ENCODE measurements at places on chromosomes 2 and 18. TPM values are rescaled to one million over a fixed set of nuclear protein-coding genes. Genes with fewer than 3 reads are reported as not detected.

The LRRTM1 gene
- total RNA-seq, result not detected

GRCh38 chr2:231068525-231069222 lies 12.0 kb downstream of the PSMD1 start:
- H3K27ac ChIP-seq, result no peak overlapping the region
- no peak overlapping the region for H3K4me3 ChIP-seq
- H3K36me3 ChIP-seq, result peaks cover 92% of the 10 kb centered on the region

DNA sequence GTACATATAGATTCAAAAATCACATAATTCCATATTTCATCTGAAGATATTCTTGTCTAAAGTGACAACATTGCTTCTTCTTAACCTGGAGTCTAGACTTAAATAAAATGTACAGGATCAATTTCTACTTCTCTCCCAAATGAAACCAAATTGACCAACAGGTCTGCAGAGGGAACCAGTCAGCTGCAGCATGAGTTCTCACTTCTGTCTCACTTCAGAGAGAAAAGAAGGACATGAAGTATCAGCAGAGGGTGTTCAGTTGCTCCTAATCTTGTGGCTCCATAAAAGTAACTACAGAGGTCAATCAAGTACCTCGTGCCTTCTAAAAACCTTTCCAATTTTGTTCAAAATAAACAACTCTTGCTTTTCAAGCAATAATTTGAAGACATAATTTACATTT lies 47.2 kb upstream of the MAP2 start:
- H3K27ac ChIP-seq, result no peak overlapping the region
- no peaks in the 10 kb centered on the region for H3K4me1 ChIP-seq
- H3K27me3 ChIP-seq, result no peaks in the 10 kb centered on the region
- no peak overlapping the region for H3K4me3 ChIP-seq

DNA sequence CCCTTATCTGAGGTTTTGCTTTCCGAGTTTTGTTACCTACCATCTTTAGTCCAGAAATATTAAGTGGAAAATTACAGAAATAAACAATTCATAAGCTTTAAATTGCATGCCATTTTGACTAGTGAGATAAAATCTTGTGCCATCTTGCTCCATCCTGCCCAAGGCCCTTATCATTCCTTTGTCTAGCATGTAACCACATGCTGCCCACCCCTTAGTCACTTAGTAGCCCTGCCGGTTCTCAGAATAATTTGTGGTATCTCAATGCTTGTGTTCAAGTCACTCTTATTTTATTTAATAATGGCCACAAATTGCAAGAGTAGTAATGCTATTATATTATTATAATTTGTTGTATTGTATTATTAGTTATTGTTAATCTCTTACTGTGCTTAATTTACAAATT lies 36.8 kb upstream of the VPS54 start:
- no peak overlapping the region for H3K27ac ChIP-seq
- DNase-seq, result no peak
- no peaks in the 10 kb centered on the region for H3K36me3 ChIP-seq
- H3K4me3 ChIP-seq, result no peak overlapping the region

DNA sequence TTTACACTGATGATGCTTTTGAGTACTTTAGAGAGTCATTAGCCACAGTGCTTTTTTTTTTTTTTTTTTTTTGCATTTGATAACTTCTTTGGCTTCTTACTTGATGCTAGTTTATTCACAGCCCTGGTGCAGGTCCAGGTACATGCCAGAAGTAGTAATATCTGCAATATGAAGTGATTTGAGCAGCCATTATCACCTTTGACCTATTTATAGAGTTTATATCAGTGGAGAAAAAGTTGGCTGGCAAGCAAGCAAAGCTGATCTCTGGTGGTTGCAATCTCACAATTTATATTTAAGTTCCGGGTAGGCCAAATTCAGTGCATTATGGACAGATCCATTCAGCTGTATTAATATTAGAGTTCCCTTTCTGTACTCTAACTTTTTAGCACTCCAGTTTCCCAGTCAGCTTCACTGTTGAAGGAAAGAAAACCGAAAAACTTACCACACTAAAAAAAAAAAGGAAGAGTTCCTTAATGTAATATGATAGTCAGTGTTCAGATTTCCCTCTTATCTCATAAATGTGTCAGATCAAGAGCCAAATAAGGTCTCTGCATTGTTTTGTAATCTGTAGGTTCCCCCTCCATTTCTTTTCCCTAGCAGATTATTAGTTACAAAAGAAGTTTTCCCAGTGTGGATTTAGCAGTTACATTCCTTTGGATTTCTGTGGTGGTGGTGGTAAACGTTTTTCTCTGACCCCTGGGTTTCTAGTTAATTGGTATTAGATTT lies 78.6 kb downstream of the HAUS1 start:
- no peak overlapping the region for H3K27ac ChIP-seq
- DNase-seq, result no peak
- no peak overlapping the region for H3K4me3 ChIP-seq
- H3K36me3 ChIP-seq, result no peaks in the 10 kb centered on the region
- H3K4me1 ChIP-seq, result peaks cover 20% of the 10 kb centered on the region
- no peaks in the 10 kb centered on the region for H3K27me3 ChIP-seq

GRCh38 chr2:217826520-217826919 lies 176.3 kb downstream of the TNS1 start:
- H3K4me1 ChIP-seq, result peaks cover 52% of the 10 kb centered on the region
- H3K4me3 ChIP-seq, result no peak overlapping the region
- peak; percentile 82 for DNase-seq
- H3K36me3 ChIP-seq, result peaks cover 70% of the 10 kb centered on the region
- H3K27ac ChIP-seq, result peak overlapping the region; percentile 49
- H3K27me3 ChIP-seq, result no peaks in the 10 kb centered on the region

- peaks cover 6% of the 10 kb centered on the region for H3K4me1 ChIP-seq
- no peak for DNase-seq
- no peaks in the 10 kb centered on the region for H3K27me3 ChIP-seq
- H3K36me3 ChIP-seq, result no peaks in the 10 kb centered on the region
- H3K27ac ChIP-seq, result no peak overlapping the region
Measured at GRCh38 chr2:40169856-40170255, 282.0 kb downstream of the SLC8A1 start.

DNA sequence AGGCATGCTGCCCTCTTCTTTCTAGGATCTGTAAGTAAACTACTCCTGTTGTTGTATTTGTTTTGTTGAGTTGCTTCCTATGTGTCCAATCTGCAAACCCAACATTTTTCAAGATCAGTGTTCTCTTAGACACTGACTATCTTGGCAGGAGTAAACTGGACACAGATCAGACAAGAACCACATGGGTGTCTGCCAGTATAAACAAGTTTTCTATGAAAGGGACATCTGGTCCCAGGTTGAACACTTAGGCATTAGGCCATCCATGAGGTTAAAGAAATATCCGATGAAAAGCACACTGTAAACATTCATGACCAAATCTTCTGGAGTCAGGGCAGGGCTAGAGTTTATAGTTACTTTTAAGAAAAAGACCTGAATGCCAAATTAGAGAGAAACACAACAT lies 441.8 kb downstream of the NYAP2 start:
- no peaks in the 10 kb centered on the region for H3K4me1 ChIP-seq
- DNase-seq, result no peak
- H3K27ac ChIP-seq, result no peak overlapping the region
- no peak overlapping the region for H3K4me3 ChIP-seq
- H3K36me3 ChIP-seq, result no peaks in the 10 kb centered on the region
- no peaks in the 10 kb centered on the region for H3K27me3 ChIP-seq

DNA sequence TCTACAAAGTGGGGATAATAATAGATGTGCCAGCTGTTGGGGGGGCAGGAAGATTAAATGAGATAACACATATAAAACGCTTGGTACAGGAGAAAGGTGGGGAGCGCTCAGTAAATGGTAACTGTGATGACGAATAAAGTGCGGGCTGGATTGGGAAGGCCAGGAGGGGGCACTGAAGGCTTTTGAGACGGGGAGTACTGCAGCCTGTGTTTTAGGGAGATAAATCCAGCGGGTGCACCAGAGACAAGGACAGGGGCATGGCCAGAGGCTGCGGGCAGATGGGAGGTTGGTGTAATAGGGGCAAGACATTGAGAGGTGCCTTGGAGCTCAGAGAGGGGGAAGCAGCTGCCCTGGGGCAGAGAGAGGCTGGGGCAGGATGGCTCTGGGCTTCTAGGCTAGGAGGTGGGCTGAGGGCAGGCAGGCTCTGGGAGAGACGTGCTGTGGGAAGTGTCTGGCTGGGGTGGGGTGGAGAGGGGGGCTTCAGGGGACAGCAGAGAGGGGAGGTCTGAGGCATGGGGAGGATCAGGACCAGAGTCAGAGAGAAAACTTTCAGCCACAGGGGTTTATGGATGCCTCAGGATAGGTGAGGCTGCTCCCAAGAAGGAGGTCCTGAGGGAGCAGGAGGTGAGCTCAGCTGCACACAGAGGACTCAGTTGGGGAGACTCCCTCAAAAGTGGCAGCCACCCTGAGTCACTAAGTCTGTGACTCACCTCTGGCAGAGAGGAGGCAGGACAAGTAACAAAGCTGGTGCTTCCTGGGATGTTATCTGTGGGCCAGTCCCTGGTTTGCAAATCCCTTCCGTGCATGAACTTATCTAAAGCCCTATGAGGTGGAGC lies 18.8 kb downstream of the TEX44 start:
- H3K4me1 ChIP-seq, result peaks cover 33% of the 10 kb centered on the region
- no peaks in the 10 kb centered on the region for H3K36me3 ChIP-seq
- no peak overlapping the region for H3K4me3 ChIP-seq
- H3K27me3 ChIP-seq, result no peaks in the 10 kb centered on the region

DNA sequence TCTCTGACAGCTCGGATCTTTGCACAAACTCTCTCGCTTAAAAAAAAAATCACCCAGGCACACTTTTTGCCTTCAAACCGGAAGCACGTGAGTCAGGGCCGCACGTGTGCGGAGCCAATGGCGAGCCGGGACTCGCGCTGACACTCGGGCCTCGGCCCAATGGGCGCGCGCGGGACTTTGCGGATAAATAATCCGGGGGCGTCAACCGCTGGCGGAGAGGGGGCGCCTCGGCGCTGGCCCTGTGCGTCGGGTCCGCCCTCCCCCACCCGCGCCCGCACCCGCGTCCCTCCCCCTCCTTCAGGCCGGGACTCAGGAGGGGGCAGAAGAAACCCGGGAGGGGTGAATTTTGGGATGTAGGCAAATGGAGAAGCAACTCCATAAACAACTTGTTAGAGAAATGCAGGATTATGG lies 319 bp upstream of the EN1 start:
- DNase-seq, result no peak
- no peak overlapping the region for H3K4me3 ChIP-seq
- peaks cover 8% of the 10 kb centered on the region for H3K4me1 ChIP-seq
- H3K27ac ChIP-seq, result no peak overlapping the region

DNA sequence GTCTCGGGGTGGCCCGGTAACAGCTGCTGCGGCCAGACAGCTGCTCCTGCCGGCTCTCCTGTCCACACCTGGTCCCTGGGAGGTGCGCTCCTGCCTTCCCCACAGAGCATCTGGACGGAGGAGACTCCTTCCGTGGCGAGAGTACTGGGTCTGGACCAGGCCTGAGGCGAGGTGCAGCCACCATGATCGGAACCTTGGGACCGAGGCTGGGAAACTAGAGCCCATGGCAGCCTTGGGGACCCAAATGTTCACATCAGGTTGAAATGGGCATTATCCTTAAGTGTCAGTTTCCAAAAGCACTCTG lies 628 bp downstream of the GIGYF2 start:
- H3K27ac ChIP-seq, result peak overlapping the region; percentile 90
- H3K4me3 ChIP-seq, result peak overlapping the region; percentile 99
- H3K4me1 ChIP-seq, result peaks cover 31% of the 10 kb centered on the region
- H3K36me3 ChIP-seq, result no peaks in the 10 kb centered on the region
- DNase-seq, result no peak

- no peak for DNase-seq
- no peaks in the 10 kb centered on the region for H3K4me1 ChIP-seq
- H3K4me3 ChIP-seq, result no peak overlapping the region
Measured at GRCh38 chr18:64244571-64244970, 95.7 kb upstream of the LINC00305 start.

The RAB27B gene
- 22.2 TPM for total RNA-seq

The EVX2 gene
- not detected for total RNA-seq

The EDAR gene
- 0.20 TPM for total RNA-seq

The CERKL gene
- 0.29 TPM for total RNA-seq

The SERPINB2 gene
- 0.38 TPM for total RNA-seq

DNA sequence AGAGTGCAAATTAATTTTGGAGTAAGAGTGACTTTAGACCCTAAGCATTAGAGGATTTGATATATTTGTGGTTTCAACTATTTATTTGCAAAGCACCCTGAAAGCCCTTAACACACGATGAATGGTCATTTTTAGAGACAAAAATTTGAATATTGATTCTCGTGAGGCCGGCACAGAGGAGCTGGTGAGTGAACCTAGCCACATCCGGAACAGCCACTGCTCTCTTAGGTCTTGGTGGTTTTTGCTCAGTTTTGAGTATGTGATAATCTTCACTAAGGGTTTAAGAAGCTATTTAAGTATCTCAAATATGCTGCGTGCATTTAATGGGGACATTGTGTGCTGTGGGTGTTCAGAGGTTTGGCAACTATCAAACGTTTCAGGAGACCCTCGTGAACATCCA lies 204.8 kb downstream of the TSN start:
- H3K36me3 ChIP-seq, result no peaks in the 10 kb centered on the region
- H3K4me1 ChIP-seq, result no peaks in the 10 kb centered on the region
- DNase-seq, result no peak
- no peak overlapping the region for H3K4me3 ChIP-seq
- H3K27ac ChIP-seq, result no peak overlapping the region

GRCh38 chr2:54617409-54617808 lies 106.1 kb upstream of the EML6 start:
- H3K4me1 ChIP-seq, result peaks cover 44% of the 10 kb centered on the region
- H3K4me3 ChIP-seq, result no peak overlapping the region
- no peak overlapping the region for H3K27ac ChIP-seq
- no peak for DNase-seq
- no peaks in the 10 kb centered on the region for H3K27me3 ChIP-seq

All from upper lobe of right lung (tissue), 1 donor.